ENCODE measurements at places on chromosomes 3 and 15.

GRCh38 chr3:43863966-43864933 lies 173.5 kb downstream of the ABHD5 start:
- no peak for DNase-seq

- DNase-seq = no peak
Measured at GRCh38 chr15:74858369-74858740, 14.8 kb downstream of the SCAMP2 start.

- DNase-seq = no peak
Measured at GRCh38 chr3:14143271-14144225, 18.7 kb downstream of the TMEM43 start.

DNA sequence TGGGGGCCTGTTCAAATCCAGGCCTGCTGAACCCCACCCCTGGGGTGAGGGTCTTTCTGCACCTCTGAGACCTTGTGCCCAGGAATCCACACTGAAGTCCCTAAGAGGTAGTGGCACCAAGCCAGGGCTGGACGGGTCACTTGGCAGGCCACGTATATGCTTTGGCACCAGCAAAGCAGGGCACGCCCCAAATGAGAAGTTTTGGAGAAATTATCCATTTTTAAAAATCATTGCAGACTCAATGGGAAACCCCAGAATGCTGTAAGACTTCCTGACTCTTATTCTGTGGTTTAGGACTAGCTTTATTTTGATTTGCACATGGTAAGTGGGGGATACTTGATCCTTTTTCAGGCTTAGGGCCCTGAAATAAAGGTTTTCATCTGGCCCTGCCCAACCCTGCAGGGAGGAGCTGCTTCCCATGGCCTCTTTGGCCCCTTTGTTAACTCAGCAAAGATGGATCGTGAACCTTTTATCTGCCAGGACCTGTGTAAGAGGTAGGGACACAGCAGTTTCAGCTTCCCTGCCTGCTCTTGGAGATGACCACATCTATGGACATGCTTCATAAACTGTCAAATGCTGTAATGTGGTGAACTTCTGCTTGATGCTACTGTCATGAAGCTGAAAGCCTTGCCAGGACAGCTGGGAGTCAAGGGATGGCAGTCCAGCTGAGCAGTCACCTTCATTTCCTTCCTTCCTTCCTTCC lies 88.0 kb downstream of the HMG20A start:
- DNase-seq = no peak

DNA sequence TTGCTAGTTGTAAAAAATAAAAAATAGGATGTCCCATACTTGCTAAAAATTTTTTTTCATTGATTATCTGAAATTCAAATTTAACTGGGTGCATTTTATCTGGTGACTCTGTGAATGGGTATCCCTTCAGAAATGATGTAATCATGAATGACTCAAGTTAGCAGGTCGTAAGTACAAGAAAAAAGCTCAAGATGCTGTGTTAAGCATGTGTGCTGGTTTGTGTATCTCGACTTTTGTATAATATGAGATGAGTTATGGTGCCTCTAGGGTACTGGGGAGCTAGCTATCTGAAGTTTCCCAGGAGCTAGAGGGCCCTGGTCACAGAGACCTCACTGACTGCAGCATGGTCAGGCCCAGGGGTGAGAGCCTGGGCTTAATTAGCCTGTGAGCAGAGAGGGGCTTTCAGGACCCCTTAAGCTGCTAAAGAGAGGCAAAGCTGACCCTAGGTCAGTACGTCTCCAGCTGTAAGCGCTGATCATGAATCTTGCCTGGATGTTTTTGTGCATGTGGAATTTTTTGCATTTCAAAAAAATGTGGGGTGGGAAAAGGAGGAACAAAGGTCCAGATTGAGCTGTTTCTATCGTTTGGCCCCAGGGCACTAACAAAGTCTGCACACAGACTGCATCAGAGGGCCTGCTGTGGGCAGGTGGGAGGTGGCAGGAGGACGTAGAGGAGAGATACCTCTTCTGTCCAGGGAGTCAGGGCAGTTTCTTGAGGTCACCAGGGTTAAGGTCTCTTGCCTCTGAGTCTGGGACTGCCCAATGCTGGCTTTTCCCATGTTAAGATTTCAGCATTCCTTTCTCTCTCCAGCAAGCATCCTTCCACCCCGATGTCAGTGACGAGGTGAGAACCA lies 233.2 kb upstream of the TPM1 start:
- DNase-seq = no peak

DNA sequence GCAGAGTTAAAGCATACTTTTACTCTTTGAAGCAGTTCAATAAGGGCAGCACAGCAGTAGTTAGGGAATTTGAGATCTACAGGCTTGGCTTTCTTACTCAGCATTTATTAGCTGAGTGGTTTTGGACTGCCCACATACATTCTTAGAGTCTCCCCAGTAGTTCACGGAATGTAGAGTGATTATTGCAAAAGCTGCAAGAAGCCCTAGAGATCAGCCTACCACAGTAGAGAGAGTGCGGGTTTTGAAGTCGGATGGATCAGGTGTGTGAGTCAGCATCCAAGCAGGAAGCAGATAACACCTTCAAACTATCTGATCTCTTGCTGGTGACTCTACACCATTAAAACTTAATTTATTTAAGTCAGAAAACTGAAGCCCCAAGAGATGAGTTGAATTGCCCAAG lies 171.9 kb downstream of the SYNPR start:
- no peak for DNase-seq

GRCh38 chr3:141106842-141107241 lies 55.7 kb downstream of the SPSB4 start:
- no peak for DNase-seq

DNA sequence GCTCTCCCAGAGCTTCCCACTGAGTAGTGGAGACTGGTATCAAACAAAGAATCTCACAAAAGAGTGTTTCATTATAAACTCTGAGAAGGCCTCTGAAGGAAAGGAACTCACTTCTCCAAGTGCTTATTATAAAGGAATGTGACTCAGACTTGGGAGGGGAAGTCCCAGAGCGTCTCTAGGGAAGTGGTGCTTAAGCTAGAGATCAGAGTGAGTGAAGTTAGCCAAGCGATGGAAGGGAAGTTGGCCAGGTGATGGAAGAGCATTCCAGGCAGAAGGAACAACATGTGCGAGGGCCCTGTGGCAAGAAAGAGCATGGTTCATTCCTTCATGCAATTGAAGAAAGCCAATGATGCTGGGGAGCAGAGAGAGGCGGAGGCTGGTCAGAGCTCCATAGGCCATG lies 2.3 kb downstream of the XYLB start:
- DNase-seq = no peak

DNA sequence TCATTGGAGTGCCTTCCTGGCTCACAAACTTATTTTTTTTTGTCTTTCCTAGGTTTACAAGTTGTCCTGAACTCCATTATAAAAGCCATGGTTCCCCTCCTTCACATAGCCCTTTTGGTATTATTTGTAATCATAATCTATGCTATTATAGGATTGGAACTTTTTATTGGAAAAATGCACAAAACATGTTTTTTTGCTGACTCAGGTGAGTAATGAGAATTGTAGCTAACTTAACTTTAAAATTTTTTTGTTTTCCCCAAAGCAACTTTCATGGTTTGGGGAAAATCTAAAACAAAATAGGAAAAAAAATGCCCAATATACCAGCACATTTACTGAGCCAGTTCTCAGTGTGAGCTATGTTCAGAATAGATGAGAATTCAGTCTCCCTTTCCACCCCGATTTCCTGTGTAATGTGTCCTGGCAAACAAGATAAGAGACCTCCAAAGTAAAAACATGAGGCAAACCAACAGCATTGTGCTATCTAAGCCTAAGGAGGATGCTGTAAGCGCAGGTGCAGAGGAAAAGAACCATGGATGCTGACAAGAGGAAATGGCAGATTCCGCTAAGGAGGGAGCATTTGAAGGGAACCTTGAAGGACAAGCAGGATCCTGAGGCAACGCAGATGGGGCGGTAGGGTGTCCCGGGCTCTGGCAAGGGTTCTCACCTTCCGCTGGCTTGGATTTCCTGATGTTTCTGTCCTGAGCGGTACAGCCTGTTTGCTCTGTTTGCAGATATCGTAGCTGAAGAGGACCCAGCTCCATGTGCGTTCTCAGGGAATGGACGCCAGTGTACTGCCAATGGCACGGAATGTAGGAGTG lies 171.4 kb downstream of the CACNA1D start:
- no peak for DNase-seq

DNA sequence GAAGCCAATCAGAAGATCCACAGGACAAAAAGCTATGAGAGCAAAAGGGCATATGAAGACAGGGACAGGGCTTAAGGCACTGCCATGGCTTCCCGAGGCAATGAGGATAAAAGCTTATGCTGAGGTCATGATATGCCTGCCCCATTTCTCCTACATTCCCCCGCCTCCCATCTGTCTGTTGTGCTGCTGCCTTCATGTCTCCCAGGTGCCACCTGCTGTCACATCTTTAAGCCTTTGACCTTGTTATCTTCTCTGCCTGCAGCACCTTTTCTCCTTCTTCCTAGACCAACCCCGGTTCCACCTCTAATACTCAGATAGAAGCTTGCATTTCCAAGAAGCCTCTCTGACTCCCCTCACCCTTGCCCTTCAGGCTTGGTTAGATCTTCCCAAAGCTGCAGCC lies 213.8 kb downstream of the ARRDC4 start:
- no peak for DNase-seq

DNA sequence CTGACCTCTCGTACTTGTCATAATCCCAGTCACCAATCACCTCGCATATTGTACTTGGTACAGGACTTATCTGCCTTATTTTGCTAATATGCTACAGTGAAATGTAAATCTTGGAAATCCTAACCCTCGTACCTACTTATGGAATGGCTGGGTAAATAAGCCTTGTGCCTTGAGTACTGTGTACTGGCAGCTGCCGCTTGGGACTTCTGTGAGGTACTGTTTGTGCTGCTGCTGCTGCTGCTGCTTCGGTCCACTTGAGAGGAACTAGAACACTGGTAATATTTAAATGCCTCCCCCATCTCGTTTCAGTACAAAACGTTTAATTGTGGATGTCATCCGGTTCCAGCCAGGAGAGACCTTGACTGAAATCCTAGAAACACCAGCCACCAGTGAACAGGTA lies 42.5 kb upstream of the CRTC3 start:
- DNase-seq = no peak

- DNase-seq = no peak
Measured at GRCh38 chr15:69760890-69761568, 308.4 kb downstream of the RPLP1 start.

GRCh38 chr3:133479895-133480669 lies 80.2 kb downstream of the BFSP2 start:
- DNase-seq = no peak

- DNase-seq = no peak
Measured at GRCh38 chr3:119352034-119352609, 57.9 kb downstream of the ARHGAP31 start.

GRCh38 chr15:70701891-70702568 lies 61.3 kb downstream of the UACA start:
- no peak for DNase-seq

GRCh38 chr15:95880031-95880570 lies 450.4 kb upstream of the NR2F2 start:
- no peak for DNase-seq

DNA sequence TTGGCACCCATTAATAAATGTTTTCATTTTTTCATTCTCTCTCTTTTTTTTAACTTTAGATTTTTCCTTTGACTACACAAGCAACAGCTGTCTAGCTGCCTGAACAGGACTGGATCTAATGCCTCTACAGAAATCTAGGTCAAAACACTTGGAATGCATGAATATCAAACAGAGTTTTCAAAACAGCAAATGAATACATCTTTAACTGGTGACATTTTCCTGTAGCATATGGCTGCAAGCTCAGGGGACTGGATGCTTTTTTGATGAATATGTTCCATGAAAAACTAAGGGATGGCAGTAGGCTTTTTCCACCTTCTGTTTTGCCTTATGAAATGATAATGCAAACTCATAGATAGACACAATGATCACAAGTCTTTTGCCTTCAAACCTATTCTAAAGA lies 661.7 kb downstream of the MCTP2 start:
- DNase-seq = no peak

GRCh38 chr3:143839980-143840379 lies 8.3 kb downstream of the SLC9A9 start:
- DNase-seq = no peak

- DNase-seq = no peak
Measured at GRCh38 chr15:33182926-33183325, 11.6 kb downstream of the FMN1 start.

All from neural crest cell (in vitro differentiated cells).